Nephron progenitor cell (in vitro differentiated cells): ENCODE measurements at places on chromosomes 12 and 14.
A peak's percentile ranks its signal among the peaks of the same experiment; 100 is the strongest.

GRCh38 chr14:68922201-68922621, 56.9 kb downstream of the ACTN1 start:
- H3K4me3 ChIP-seq = no peak overlapping the region
- H3K27me3 ChIP-seq = peaks cover 10% of the 10 kb centered on the region
- peaks cover 64% of the 10 kb centered on the region for H3K36me3 ChIP-seq
- peaks cover 49% of the 10 kb centered on the region for H3K4me1 ChIP-seq
- no peak overlapping the region for H3K27ac ChIP-seq

DNA sequence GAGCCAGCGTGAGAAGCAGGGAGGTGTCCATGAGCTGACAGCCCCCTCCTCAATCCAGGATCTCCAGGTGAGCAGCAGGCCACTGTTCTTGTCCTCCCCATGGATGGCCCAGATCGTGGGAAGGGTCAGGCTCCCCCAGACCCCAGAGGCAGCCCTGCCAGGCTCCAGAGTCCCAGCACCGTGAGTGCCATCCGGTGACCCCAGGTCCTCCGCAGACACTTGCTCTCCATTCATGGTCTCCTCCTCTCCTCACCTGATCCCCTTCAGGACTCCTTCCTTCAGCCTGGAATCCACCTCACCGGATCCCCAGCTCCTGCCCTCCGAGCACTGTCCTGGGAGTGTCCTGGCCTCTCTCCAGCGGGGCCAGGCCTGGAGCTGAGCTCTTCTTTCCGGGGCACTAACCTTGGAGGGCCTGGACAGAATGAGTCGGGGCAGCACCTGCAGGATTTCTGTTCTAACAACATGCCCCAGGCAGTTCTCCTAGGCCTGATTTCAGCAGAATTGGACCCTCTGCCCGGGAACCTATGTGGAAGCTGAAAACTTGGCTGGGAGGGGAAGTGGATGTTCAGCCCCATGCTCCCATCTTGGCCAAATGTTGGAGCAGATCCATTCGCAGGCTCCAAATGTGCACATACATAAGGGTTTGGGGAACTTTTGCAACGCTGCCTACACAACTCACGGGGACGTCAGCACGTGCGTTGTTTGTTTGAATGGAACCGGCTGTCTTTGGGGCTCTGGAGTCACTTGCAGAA, 341.6 kb upstream of the SFSWAP start:
- H3K27me3 ChIP-seq = peaks cover 25% of the 10 kb centered on the region
- H3K4me1 ChIP-seq = peaks cover 34% of the 10 kb centered on the region
- DNase-seq = no peak
- no peak overlapping the region for H3K4me3 ChIP-seq

GRCh38 chr14:74502236-74503019, 8.9 kb downstream of the ISCA2 start:
- no peak overlapping the region for H3K27ac ChIP-seq
- peak; percentile 44 for DNase-seq
- H3K4me3 ChIP-seq = no peak overlapping the region
- H3K36me3 ChIP-seq = peaks cover 5% of the 10 kb centered on the region
- H3K4me1 ChIP-seq = peaks cover 22% of the 10 kb centered on the region

- H3K27me3 ChIP-seq = peaks cover 4% of the 10 kb centered on the region
- peak overlapping the region; percentile 92 for H3K27ac ChIP-seq
- peaks cover 59% of the 10 kb centered on the region for H3K4me1 ChIP-seq
- peak overlapping the region; percentile 68 for H3K4me3 ChIP-seq
Measured at GRCh38 chr12:11813438-11813813, 164.0 kb downstream of the ETV6 start.

DNA sequence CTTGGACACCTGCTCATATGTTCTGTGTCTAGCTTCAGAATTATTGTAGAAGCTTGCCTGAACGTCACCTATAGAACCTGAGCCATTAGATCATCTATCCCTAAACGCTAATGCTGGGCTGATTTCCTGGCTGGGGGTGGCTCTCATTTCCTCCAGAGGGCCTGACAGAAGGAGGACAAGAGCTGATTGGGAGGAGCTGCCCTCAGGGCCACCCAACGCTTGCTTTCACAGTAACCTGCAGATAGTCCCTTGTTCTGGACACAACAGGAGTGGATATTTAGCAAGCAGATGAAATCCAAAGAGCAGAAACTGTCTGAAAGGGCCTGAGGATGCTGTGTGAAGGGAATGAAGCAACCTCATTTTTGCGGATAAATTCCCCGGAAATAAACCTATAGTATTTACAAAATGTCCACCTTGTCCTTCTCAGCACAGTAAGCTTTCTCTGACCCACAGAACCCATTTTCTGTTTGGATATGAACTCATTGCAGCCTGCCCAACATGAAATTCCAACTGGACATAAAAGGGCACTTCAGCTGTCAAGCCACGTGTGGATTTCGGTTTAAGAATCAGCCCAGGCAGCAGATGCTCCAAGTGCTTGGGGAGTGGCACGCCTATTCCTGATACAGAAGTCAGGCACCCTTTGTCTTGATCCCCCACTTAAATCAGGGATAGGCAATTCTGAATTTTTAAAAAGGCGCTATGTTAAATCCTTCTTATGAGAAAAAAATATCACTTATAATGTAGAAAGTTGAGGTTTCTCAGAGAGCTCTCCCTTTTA, 32.8 kb upstream of the TUBA1C start:
- no peaks in the 10 kb centered on the region for H3K36me3 ChIP-seq
- H3K27me3 ChIP-seq = peaks cover 2% of the 10 kb centered on the region
- no peak for DNase-seq
- no peak overlapping the region for H3K27ac ChIP-seq
- H3K4me1 ChIP-seq = peaks cover 40% of the 10 kb centered on the region
- H3K4me3 ChIP-seq = no peak overlapping the region

DNA sequence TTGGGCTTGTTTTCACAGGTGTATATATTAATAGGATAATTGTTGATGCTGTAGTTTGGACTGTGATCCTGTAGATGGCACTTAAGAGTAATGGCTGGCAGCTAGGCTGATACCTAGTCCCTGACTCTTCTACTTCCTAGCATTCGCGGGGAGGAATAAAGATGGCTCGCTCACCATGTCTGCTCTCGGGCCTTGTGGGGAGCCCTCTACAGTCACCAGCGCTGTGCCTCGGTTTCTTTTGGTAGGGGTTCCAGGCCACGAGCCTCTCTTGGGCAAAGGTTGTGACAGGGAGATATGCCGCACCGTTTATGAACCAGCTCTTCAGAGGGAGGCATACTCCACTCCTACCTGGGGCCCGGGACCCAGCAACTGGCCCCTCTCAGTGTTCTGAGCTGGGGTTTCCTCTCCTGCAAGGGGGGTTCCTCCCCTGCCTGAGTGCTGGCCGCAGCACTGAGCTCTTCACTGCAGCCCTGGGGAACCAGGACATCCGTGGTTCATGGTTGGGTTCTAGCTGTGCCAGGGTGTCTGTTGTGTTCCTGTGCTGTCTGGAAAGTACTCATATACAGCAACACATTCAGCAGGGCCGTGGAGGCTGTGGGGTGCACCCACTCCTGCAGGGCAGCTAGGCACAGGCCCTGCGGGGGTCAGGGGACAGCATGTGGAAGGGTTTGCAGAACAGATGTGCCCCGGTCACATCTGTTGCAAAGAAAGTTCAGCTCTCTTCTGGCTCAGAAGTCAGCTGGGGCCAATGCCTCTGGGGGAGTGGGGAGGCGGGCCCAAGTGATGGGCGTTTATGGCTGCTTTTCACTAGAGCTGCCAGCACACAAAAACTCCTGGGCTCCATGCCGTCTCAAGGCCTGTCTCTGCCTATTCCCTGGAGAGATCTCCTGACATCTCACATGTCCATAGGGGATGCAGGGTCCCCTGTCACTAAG, 147.9 kb downstream of the PPFIA2 start:
- peaks cover 5% of the 10 kb centered on the region for H3K4me1 ChIP-seq
- H3K4me3 ChIP-seq = no peak overlapping the region
- H3K27ac ChIP-seq = no peak overlapping the region
- no peaks in the 10 kb centered on the region for H3K36me3 ChIP-seq
- no peaks in the 10 kb centered on the region for H3K27me3 ChIP-seq
- no peak for DNase-seq

DNA sequence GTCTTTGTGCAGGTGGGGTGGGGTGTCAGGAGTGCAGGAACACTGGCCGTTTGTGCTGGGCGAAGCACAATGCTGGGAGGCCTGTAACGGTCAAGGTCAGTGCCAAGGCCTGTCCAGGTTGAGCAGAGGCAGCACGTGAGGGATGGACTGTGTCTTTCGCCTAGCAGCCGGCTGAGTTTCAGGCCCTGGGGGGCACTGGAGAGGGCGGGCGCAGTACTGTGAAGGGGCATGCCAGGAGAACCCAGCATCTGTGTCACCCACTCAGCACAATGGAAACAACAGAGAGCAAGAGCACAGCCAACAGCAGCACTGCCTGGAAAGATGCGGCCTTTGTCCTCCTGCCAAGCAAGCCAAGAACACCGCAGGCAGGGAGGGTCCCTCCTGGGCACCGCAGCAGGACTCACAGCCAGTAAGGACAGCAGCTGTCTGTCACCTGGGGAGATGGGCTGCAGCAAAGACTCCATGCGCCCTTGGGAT, 25.2 kb downstream of the SLC25A47 start:
- H3K27ac ChIP-seq = no peak overlapping the region
- H3K4me3 ChIP-seq = no peak overlapping the region
- peaks cover 49% of the 10 kb centered on the region for H3K36me3 ChIP-seq
- peaks cover 6% of the 10 kb centered on the region for H3K27me3 ChIP-seq
- no peak for DNase-seq

DNA sequence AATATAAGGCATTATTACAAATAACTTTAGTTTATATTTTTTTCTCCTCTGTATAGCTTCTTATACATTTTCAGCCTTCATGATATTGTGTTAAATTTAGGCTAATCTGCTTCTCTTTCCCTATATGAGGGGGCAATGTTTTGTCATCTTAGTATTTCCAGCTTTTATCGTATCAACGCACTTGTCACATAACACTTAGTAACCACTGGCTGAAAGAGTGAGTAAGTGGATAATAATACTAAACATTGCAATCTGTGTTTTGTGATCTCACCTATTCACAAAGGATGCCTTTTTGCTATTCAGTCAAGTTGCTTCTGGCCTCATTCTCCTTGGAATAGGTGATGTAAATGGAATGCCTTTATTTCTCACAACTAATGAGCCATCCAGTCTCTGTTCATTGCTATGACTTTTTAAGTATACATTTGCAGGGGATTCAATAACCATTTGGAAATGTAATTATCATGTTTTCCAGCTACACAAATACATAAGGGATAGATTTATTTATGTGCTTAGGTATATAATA, 260.9 kb downstream of the BMP4 start:
- peaks cover 10% of the 10 kb centered on the region for H3K4me1 ChIP-seq
- DNase-seq = no peak
- H3K4me3 ChIP-seq = no peak overlapping the region
- peaks cover 3% of the 10 kb centered on the region for H3K27me3 ChIP-seq
